T-helper 9 cell (primary cell): ENCODE measurements at places on chromosomes 3 and 15.

DNA sequence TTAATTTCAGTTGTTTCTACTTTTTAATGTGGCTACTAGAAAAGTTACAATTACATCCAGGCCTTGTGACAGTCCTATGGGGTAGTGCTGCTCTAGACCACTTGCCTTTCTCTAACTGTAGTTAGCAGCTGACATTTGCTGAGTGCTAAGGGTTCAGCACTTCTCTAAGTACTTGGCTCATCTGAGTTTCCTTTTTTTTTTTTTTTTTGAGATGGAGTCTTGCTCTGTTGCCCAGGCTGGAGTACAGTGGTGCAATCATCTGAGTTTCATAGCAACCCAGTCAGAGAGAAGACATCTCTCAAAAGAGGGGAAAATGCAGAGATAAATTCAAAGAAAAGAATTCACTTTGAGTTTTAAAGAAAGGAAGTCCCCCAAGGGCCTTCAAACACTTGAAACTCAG is 130.8 kb downstream of the MYLK start:
- DNase-seq: no peak

DNA sequence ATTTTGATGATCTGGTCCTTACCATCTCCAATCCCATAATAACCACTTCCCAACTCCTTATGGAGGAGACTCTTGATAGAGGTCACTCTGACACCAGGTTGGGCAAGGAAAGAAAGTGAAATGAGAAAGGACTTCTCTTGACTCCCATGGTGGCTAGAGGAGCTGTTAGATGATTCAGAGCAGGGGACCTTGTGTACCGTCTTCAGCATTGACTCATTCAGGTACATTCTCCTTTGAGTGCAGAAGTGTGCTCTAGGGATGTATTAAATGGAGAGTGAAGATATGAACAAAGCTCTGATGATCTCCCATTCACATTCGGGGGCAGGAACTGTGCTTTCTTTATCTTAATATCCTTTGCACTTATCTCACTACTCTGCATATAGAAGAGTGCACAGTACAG is 46.3 kb upstream of the GAP43 start:
- DNase-seq: no peak

GRCh38 chr3:114445233-114445632 is 151.4 kb downstream of the TIGIT start:
- DNase-seq: no peak

- DNase-seq: no peak
Observed at GRCh38 chr3:119340446-119340845, 46.3 kb downstream of the ARHGAP31 start.

GRCh38 chr3:4739289-4740236 is 239.7 kb upstream of the BHLHE40 start:
- no peak for DNase-seq

DNA sequence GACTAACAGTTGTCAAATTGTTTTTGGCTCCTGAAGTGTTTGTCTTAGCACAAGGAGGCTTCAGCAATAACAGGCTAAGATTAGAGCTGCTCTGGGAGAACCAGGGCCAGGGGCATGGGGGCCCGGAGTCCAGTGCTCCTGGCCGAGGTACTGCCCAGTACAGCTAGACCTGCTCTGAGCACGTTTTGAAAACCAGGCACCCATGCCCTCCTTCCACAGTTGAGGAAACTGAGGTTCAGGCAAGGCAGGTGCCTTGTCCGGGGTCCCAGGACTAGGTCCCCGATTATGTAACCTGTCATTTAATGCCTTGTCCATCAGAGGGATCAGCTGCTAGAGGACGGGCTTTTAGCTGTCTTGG is 19.2 kb downstream of the KBTBD13 start:
- no peak for DNase-seq

DNA sequence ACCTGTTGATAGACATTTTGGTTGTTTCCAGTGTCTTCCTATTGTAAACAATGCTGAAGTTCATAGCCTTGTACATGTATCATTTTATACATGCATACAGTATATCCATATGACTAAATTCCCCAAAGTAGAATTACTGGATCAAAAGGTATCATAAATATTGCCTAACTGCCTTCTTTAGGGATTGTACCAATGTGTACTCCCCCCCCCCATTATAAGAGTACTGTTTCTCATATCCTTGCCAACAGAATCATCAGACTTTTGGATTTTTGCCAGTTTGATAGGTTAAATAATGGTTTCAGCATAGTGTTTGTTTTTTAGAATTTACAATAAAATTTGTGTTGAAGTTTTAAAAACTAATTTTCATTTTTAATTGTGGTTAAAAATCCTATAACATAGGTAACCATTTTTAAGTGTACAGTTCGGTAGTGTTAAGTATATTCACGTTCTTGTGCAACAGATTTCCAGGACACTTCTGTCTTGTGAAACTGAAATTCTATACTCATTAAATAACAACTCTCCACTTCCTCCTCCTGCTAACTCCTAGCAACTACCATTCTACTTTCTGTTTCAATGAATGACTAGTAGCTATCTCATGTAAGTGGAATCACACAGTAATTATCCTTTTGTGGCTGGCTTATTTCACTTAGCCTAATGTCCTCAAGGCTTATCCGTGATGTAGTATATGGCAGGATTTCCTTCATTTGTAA is 30.8 kb upstream of the MAP3K13 start:
- no peak for DNase-seq

DNA sequence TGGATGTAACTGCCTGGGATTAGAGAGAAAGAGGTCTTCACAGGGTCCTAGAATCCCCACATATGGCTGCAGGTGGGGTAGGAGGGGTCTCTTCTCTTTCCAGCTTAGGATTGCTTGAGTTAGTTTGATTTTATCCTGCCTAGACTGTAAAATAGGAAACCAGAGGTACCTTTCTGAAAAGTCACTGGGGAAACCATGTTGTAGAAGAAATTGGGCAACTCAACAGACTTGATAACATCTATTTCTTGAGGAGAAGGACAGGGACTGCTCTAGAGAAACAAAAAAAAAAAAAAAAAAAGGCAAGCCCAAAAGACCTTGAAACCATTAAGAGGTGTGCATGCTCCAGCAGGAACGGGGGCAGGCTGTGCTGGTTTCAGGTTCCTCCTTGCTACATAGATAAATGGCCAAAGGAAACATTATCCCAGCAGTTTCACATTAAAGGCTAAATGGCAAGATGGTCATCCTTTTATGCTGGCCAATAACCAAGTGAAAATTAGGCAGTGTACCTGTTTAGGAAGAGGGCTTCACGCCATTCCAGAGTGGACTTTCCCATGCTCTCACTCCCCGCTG is 116.1 kb downstream of the ALDH1A2 start:
- no peak for DNase-seq

DNA sequence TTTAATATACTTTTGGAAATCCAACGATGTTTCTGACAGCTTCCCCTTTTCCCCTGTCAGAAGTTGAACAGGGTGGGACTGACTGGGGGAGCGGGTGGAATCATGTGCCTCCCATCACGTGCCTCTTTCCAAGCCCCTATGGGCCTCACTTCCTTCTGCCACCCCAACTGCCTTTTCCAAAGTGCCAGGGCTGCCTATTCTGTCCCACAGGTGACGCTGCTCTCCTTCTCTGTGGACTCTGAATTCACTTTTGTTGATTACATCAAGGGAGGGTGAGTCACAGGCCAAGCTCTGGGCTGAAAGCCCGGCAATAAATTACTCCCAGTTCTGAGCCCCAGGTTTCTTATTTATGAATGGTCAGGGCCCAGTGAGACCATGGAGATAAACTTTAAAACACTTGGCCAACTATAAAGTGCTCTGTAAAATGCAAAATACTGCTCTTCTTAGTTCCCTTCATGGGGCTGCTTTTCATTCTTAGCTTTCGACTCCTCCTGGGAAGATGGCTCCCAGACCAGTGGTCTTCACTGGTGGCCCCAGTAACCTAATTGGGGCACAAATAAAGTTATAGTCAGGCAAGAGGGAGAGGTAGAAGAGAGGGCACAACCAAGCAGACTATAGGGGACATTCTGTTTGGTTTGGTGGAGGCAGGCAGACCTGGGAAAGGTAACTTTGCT is 12.3 kb downstream of the CPNE9 start:
- no peak for DNase-seq

DNA sequence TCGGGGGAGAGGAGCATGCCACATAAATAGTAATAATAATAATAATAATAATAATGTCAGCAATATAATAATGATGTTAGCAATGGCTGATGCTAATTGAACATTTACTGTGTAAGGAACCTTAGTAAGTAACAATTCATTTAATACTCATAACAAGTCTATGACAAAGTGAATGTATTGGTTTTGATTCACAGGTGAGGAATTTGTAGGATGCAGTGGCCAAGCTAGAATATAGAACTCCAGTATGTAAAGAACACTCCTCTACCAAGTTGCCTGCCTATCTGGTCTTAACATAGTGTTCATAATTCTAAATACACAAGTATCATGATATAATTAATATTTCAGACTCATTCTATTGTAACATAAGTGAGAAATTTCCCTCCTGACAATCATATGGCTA is 1016.5 kb downstream of the ROBO1 start:
- no peak for DNase-seq

- no peak for DNase-seq
Observed at GRCh38 chr3:108100906-108101660, 10.3 kb upstream of the CD47 start.

GRCh38 chr15:59689626-59690236 is 611 bp upstream of the BNIP2 start:
- peak; percentile 54 for DNase-seq

GRCh38 chr15:93640411-93640962 is 551.5 kb upstream of the RGMA start:
- DNase-seq: no peak

DNA sequence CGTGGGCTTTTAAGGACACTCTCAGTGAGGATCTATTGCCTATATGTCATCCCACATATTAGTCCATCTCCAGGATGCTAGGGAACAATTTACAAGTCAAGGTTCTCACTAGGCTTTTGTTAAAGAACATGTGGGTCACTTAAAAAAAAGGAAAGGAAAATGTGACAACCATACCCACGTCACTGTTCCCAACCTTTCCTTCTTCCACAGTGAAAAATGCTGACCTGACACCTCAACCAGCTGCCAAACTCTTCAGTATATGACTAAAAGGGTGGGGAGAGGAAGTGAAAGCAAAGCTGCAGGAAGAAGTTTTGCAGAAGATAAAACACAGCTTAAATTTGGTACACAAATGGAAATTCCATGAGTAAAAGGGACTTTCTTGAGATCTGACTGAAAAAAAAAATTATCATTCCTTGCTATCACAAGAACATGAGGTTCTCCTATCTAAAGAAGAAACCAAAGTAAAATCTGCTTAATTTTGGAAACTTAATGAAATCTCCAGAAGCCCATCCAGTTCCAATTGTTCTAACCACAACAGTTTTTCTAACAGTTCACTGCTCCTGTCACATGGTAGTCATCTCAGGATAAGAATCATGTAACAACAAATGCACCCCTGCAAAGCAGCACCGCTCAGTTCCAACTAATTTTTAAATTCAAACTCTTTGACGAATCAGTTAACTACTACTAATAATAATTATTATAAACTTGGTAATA is 117.0 kb upstream of the TSPAN3 start:
- DNase-seq: no peak

DNA sequence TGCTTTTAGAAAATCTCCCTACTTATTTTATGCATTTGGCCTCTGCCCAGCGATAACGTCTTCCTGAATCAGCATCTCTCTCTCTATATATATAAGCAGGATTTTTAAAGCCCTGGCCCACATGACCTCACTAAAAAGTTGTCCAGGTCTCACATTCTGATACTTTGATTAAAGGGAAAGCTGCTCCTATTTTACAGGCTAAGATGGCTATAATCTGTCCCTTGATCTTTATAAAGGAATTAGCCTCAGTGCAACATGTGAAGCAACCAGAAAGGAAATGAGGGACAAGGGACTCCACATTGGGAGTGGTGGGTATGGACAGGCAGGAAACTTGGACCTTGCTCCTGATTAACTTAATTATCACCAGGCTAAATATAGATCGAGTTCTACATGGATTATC is 25.6 kb upstream of the MUC13 start:
- no peak for DNase-seq

DNA sequence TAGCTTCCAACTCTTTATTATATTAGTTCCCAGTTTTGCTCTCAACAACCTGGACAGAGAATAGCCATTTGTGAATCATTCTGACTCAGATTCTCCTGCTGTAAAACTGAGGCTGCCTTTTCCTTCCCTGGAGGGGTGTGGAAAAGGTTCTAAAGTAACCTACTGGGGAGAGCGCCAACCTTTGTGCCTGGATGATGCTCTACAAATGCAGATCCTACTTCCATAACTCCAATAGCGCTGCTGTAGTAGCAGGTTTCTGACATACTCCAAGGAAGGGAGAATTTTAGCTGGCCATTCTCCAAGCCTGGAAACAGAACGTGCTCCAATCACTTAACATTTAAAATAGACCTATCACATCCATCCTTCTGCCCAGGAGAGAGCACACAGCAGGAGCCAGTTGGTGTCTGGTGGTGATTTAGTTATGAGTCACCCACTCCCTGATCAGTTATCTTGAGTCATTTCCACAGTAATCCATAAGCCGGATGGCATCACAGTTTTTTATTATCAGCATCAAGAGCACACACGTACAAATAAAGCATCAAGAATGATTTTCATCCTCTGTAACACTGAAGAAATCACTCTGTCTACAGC is 38.3 kb downstream of the MYH15 start:
- DNase-seq: no peak

DNA sequence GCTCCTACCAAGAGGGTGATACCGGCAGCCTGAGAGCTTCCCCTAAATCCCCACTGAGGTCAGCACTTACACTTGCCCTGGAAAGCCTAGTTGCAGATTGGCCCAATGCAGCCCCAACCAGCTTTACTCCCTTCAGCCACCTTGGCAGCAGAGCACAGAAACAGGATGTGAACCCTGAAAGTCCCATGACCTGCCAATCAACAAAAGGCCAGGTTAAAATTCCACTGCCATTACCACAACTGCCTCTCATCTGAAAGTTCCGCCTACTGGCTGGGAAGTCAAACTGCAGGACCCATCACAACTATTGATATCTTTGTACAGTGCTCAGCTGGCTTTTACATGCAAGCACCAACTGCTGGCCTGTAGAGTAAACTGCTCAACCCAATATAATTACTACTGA is 156.2 kb downstream of the ZMAT3 start:
- no peak for DNase-seq

GRCh38 chr15:87924433-87924832 is 332.1 kb downstream of the NTRK3 start:
- DNase-seq: no peak
